Upper lobe of left lung (tissue), 6 donors: ENCODE measurements at places on chromosomes 2 and 18.

DNA sequence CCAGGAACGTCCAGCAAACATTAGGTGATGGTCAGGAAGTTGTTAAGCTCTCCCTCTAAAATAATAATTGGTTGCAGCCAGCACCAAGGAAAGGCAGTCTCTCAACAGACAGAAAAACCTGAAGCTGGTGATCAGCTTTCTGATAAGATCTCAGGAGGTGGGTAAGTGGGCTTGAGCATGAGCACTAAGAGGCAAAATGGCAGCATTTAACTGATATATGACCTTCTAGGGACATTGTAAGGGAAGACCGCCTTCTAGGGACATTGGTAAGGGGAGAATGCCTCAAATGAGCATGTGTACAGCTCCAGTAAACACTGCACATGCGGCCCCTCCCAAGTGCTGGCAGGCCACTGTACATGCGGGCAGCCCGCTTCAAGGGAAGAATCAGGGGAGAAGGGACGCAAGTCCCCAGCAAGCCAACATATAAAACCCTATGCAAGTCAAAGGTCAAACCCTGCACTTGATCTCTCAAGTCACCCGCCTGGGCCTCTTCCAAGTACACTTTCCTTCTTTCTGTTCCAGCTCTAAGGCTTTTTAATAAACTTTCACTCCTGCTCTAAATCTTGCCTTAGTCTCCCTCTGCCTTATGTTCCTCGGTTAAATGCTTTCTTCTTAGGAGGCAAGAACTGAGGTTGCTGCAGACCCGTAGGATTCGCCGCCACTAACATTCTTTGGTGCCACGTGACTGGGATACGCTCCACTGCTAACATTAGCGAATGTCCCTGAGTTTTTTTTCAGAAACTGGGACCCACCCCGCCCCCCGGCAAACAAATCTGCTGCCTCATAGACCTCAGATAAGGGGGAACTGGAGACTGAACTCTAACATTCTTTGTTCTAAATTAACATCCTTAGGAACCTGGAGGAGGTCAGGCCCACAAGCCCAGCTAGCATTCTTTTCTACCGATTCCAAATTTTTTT, 463.8 kb downstream of the LPIN1 start:
- peak; percentile 8 for DNase-seq

GRCh38 chr2:68569604-68570003, 73.8 kb upstream of the PROKR1 start:
- DNase-seq: no peak

- no peak for DNase-seq
Measured at GRCh38 chr2:84897773-84898172, 7.7 kb upstream of the TMSB10 start.

GRCh38 chr2:108938077-108938710, 50.8 kb downstream of the EDAR start:
- no peak for DNase-seq

- DNase-seq: no peak
Measured at GRCh38 chr18:52310651-52311050, 29.3 kb upstream of the DCC start.

- no peak for DNase-seq
Measured at GRCh38 chr2:69693059-69693774, 48.7 kb upstream of the ANXA4 start.

GRCh38 chr18:55314615-55315237, 273.3 kb downstream of the TCF4 start:
- no peak for DNase-seq

DNA sequence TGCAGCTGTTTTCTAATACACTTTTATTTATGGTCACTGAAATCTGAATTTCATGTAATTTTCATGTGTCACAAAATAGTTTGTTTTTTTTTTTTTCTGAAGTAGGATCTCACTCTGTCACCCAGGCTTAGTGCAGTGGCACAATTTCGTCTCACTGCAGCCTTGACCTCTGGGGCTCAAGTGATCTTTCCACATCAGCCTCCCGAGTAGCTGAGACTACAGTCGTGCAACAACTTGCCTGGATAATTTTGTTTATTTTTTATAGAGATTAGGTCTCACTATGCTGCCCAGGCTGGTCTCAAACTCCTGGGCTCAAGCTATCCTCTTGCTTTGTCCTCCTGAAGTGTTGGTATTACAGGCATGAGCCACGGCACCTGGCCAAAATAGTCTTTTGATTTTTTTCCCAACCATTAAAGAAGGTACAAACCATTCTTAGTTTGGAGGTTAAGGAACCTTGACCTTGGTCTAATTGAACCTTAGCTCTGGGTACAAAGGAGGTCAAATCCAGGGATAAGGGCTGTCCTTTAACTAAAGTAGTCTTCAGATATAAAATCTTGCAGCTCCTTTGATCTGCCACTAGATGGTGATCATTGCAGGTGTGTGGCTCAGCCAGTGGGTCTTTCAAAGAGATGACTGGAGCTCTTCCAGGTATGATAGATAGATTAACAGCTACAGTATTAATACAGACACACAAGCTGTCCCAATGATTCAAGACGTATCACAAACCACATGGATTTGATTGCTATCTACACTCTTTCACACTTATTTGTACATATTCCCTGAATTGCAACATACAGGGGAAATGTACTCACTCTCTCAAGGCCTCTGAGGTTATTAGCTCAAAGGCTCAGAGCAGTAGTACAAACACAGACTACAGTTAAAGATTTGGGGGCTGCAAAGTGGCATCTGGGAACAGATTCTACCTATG, 4.7 kb upstream of the KRCC1 start:
- DNase-seq: peak; percentile 27

- no peak for DNase-seq
Measured at GRCh38 chr18:78557371-78557770, 422.2 kb upstream of the SALL3 start.

- DNase-seq: no peak
Measured at GRCh38 chr18:32695534-32695933, 77.3 kb downstream of the KLHL14 start.

GRCh38 chr2:214674278-214674677, 135.2 kb downstream of the BARD1 start:
- DNase-seq: no peak

DNA sequence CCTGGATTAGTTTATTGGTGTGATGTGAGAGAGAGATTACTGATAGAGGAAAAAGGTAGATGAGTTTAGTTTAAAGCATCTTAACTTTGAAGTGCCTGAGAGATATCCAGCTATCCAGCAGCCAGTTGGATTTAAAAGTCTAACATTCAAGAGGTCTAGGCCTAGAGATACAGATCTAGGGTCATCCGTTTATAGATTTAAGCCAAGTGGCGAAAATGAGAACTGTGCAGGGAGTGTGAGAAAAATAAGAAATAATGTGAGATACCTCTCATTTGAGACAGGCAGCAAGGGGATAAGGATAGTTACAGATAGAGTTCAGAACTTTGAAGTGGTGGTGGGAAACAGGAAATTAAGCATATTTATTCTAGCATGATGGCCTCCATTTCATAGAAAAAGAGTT, 5.3 kb upstream of the ORC2 start:
- DNase-seq: no peak

DNA sequence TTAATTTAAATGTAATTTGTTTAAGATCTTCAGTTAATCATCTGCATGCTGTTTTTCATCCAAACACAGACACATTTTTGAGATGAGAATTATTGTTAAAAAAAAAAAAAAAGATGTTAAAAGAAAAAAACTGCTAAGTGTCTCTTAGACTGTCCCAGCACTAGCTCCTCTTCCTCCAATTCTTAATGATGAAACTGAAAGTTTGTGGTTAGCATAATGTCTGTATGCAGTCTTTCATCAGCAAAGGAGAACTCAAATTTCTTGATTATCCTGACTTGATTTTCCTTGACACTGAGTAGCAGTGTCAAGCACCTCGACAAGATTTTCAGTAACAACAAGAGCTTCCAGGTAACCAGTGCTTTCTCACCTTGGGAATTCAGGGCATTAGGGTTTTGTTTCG, 274.4 kb downstream of the LRRTM1 start:
- DNase-seq: no peak

GRCh38 chr2:121635371-121635770, 13.9 kb downstream of the CLASP1 start:
- no peak for DNase-seq

GRCh38 chr2:7024261-7024660, 107.0 kb downstream of the RNF144A start:
- no peak for DNase-seq

- no peak for DNase-seq
Measured at GRCh38 chr2:59578349-59578748, 975.1 kb downstream of the BCL11A start.

DNA sequence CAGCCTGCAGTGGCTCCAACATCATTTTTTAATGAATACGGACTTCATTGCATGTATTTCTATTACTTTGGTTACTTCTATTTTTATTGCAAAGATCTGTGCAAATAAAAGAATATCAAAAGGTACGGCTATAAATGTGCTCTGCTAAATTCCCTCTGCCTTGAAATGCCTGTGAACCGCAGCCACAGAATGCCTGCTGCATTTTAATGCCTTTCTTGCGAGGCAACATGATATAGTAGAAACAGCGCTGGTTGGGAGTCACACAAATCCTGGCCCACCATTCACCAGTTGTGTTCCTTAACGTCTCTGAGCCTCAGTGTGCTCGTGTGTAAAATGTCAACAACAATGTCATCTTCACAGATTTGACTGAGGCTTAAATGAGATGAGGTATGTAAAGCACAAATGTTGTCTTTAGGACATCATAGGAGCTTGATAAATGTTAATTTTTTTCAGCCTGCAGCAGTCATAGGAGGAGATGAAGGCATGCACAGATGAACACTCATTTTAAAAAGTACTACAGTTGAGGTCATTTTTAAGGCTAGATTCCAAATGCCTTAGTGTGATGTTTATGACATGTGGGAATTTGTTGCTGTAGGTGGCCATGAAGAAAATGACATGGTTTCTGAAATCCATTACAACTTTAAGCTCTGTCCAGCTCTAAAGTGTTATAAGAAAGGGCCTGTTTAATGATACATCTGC, 187.6 kb upstream of the NRP2 start:
- no peak for DNase-seq
